ENCODE measurements at places on chromosomes 7 and 10.

- DNase-seq, result no peak
Observed at GRCh38 chr7:150745086-150745485, 7.9 kb downstream of the GIMAP5 start.

DNA sequence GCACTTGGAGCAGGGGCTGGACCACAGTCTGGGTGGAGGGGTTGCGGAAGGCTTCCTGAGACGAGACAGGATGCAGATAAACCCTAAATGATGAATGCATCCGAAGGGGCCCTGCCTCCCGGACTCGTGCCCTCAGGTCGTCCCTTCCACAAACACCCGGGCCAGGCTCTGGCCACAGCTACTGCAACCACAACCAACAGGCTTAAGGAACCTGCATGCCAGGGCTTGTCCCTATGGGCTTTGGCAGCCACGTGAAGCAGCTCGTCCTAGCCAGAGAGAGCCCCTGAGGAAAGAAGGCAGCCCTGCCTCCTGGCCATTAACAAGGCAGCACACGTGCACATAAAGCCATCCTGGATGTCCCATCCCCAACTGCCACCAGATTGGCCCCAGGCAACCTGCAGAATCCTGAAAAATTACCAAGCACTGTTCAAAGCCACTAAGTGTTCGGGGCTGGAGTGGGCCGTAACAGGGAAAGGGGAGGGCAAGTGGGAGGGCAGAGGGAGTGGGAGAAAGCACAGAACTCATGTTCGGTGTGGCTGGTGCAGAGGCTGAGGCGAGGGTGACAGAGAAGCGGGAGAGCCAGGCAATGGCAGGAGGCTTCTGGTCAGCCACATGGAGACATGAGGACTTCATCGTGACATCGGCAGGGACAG lies 62.7 kb downstream of the MAD1L1 start:
- DNase-seq, result no peak

GRCh38 chr10:121860810-121861209 lies 67.0 kb downstream of the ATE1 start:
- no peak for DNase-seq

- peak; percentile 70 for DNase-seq
Observed at GRCh38 chr7:135385209-135385608, 124.7 kb downstream of the CNOT4 start.

DNA sequence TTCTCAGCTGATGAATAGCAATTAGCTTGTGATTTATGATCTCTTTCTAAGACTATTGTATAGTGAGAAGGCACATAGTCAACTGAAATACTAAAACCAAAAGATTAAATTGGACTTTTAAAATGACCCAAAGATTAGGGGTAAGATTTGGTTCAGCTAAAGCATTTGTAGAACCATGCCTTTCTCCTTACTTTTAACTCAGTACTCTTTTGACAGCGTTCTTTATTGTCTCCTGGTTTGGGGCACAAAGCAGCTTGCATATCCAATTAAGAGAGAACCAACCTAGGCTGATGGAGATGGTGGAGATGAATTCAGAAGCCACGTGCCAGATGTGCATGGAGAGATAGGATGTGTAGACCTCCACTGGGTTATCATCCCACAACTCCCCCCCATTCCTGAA lies 45.8 kb downstream of the FHIP2A start:
- no peak for DNase-seq

GRCh38 chr10:71214641-71215559 lies 2.5 kb downstream of the UNC5B start:
- no peak for DNase-seq

DNA sequence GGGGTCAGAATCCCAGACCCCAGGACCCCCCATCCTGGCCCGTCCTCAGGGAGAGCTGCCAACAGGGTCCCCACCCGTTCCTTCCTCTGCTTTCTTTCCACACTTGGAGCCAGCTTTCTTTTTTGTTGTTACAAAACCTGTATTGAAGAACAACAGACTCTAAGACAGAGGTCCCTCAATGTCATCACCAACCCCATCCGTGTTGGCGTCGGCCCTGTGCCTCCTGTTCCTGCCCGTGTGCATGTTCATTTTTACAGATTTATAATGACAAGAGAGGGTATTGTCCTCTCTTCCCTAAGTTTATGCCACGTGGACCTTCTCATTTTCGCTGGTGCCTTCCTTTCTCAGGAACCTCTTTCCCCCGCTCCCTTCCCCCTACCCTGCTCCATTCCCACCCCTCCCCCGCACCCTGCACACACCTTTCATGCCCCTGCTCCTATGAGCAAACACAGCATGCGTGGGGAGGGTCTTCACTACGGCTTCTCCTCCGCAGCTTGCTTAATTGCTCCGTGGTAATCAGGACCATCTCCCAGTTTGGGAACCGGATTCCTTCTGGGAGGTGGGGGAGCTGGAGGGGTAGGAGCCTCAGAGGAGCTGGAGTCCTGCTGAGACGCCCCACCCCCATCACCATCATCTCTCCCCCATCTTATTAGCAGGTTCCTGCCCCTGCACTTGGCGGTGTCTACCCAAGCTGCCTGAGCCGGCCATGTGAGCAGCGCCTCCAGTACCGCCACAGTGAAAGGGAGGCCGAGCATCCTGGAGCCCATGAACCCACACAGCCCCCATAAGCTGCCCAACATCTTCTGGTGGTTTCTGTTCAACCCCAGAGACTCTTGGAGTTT lies 88.0 kb upstream of the INSIG1 start:
- DNase-seq, result no peak

DNA sequence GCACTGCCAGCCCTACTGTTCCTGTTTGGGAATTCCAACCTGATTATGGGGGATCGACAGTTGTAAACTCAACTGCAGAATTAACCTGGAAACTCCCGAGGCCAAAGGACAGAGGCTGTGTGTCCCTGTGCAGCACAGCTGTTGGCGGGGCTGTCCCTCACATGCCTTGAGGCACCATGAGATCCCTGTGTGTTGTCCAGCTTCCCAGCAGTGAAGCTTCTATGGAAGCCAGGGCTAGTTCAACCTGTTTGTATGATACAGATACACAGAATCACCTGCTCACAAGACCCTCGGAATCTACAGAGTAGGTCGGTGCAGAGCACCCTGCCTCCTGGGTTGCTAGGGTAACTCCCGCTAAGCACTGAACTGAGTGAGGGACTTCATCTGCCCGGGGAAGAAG lies 61.0 kb upstream of the EFCAB10 start:
- no peak for DNase-seq

DNA sequence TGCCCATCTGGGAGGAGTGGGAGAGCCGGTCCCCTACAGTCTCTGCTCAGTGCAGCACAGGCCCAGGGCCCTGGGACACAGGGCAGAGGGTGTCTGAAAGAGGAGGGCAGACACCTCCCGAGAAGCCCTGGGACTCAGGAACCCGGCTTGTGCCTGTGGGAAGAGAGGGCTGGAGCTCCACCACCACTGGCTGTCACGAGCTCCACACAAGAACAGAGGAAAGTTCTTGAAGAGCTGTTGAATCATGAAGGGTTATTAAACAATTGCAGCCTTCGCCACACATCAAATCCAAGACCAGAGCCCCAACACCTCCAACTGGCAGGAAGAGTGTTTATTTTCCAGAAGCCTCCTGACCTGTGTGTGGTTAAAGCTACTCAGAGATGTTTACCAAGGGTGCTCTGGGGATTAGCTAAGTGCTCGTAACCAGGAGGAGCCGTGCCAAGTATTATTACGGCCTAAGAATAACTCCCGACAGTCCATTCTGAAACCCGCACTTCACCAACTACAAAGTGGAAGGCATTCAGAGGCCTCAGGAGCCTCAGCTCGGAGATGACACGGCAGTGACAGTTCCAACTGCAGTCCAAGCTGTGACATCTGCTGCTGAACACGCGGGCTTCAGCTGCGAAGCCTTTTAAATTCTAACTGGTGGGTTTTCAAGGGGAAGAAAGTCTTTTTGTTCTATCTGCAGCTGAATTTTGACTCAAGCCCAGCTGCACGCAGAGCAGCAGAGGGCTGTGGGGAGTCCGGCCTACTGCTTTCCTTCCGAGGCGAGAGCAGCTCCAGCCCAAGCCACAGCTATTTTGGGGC lies 75.1 kb downstream of the MAD1L1 start:
- peak; percentile 36 for DNase-seq

- no peak for DNase-seq
Observed at GRCh38 chr10:130047336-130047735, 63.3 kb downstream of the C10orf143 start.

DNA sequence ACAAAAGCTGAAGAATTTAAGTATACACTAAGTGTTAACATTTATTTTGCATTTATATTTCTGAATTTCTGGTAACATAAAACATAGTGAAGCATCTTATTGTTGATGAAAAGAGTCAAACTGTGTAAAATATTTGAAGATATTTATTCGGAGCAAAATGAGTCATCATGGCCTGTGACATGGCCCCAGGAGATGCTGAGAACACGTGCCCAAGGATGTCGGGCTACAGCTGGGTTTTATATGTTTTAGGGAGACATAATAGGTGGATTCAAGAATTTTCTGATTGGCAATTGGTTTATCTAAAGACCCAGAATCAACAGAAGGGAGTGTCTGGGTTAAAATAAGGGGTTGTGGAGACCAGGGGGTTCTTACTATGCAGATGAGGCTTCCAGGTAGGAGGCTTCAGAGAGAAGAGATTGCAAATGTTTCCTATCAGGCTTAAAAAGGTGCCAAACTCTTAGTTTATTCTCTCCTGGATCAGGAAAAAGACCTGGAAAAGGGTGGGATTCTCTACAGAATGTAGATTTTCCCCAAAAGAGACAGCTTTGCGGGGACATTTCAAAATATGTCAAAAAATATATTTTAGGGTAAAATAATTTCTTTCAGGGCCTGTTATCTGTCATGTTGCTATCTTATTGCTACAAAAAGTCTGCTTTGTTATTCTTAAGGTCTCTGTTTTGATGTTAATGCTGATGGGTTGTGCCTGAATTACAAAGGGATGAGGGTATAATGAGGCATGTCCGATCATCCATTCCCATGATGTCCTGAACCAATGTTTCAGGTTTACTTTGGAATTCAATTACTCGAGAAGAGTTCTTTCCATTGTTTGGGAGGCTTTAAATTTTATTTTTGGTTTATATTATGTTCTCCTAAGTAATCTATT lies 74.5 kb downstream of the VWDE start:
- no peak for DNase-seq

DNA sequence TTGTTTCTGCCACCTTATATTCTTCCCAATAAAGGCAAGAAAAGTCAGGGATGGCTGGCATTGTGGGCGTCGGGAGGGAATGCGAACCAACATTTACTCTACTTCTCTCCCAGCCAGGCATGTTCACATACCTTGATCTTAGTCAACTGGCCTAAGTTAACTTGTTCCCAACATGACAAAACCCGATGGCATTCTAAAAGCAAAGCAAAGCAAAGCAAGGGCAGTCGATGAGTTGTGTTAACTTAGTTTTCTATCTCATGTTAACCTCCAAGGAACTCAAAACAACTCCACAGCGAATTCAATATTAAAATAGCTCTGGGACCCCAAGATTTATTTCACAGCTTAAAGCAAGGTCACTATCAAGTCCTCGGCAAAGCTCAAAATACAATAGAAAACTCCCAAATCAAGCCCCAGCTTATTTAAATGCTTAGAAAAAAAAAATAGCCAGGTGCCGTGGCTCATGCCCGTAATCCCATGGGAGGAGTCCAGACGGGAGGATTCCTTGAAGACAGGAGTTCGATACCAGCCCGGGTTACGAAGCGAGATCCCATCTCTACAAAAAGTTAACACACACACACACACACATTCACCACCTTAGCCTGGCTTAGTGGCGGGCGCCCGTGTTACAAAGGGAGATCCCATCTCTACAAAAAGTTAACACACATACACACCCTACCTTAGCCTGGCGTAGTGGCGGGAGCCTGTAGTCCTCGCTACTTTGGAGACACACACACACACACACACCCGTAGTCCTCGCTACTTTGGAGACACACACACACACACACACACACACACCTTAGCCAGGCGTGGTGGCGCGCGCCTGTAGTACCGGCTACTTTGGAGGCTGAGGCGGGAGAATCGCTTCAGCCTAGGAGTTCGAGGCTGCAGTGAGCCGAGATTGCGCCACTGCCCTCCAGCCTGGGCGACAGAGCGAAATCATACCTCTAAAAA lies 901 bp upstream of the CCNY start:
- DNase-seq, result no peak

GRCh38 chr10:8738987-8739386 lies 684.5 kb downstream of the GATA3 start:
- no peak for DNase-seq

GRCh38 chr7:70446448-70447143 lies 685.3 kb upstream of the GALNT17 start:
- no peak for DNase-seq

GRCh38 chr7:36317276-36317675 lies 72.4 kb upstream of the ANLN start:
- DNase-seq, result no peak

- no peak for DNase-seq
Observed at GRCh38 chr10:116873134-116873533, 23.8 kb downstream of the ENO4 start.

- DNase-seq, result no peak
Observed at GRCh38 chr7:112487457-112488263, 6.9 kb downstream of the LSMEM1 start.

DNA sequence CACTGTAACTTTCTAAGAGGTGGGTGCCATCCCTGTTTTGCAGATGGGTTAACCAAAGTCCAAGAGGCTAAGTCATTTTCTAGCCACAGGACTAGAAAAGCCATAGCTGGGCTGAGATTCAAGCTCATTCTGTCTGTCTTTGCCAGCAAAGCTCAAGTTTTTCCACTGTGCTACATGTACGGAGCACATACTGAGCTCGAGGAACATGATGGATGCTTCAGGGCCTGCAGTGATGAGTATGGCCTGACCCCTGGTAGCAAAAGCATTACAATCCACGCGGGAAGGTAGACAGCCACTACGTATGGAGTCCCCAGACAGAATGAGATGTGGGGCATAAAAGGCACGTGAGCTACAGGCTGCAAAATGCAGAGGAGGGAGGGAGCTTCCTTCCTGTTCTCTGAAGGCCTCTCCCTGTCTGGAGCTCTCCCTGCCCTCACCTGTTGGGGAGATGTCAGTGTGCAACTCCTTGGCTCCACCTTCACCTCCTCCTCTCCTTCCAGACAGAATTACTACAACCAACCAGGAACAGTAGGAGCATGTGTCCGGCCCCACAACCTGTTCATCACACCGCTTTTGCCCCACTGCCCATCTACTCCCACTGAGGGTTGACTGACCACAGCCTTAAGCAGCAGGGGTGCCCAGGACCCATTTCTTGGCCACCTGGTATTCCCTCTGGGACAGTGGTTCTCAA lies 16.4 kb downstream of the ITPRIP start:
- DNase-seq, result no peak

DNA sequence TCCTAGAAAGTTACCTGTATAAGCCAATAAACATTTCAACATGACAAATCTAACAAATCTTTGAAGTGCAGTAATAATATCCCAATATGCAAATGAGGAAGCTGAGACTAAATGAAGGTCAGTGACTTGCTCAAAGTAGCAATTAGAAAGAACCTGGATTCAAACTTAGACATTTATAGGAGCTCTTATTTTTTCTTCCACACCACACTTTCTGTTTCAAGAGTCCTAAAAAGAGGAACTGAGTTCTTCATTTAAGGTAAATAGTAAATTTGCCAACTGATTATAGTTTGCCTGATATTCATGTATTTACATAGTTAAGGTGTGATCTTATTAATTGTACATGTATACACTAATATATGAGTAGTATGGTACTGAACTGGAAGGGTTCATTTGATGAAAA lies 44.0 kb downstream of the KLHDC10 start:
- DNase-seq, result no peak

Data from adipocyte (in vitro differentiated cells).